ENCODE measurements at places on chromosomes 6 and 20.

DNA sequence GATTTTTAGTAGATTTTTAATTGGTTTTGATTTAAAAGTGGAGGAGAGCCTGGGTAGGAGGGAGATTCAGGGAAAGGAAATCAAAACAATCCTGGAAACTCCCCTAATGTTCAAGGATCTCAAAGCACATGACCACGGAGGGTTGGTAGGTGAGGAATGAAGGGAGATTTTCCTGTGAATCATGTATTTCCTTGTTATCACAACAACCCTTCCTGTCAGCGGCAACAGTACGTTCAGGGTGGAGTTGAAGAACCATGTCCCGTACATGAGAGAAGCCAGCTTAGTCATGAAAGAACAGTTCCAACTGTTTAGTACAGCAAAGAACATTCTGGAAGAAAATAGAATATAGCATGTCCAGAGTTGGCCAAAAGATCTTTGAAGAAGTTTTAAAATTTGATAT lies 79.4 kb upstream of the SCAF8 start:
- H3K27me3 ChIP-seq: peaks cover 7% of the 10 kb centered on the region
- H3K27ac ChIP-seq: no peak overlapping the region
- no peak for DNase-seq
- no peaks in the 10 kb centered on the region for H3K36me3 ChIP-seq
- no peak overlapping the region for H3K4me3 ChIP-seq
- H3K4me1 ChIP-seq: no peaks in the 10 kb centered on the region

DNA sequence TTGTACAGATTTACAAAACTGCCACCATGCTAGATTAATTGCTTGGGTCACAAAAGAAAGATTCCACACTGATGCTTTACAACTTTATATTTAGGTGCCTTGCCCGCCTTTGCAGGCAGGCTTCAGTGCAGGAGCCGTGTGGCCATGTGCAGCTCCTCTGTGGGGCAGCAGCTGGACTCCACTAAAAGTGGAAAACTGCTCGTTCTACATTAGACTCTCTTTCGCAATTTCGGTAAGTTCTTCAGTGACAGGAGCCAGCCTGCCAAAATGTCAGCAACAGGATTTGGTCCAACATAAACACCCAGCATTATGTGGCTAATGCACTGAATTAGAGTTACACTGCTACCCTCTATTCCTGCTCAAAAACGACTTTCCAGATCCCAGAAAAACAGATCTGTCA lies 174.4 kb upstream of the KCNK16 start:
- no peaks in the 10 kb centered on the region for H3K4me1 ChIP-seq
- no peak for DNase-seq
- no peaks in the 10 kb centered on the region for H3K36me3 ChIP-seq
- peaks cover 58% of the 10 kb centered on the region for H3K27me3 ChIP-seq
- no peak overlapping the region for H3K27ac ChIP-seq

DNA sequence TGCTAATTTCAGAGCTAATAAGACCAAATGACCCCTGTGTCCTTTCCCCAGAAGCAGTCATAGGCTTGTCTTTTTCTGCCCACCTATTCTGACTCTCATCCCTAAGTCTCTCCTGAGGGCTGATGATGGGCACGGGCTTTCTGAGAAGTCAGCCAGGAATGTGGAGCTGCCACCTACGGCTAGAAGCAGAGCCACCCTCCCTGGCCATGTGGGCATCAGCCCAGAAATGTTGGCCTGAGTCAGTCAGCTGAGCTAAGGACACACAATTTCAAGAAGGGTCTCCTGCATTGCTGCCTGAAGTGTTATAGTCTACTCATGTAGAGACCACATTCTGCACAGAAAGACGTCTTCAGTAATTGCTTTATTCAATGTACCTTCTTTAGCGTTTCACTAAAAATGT lies 17.1 kb downstream of the MYLIP start:
- DNase-seq: no peak
- H3K27ac ChIP-seq: peak overlapping the region; percentile 78
- H3K36me3 ChIP-seq: peaks cover 100% of the 10 kb centered on the region
- no peaks in the 10 kb centered on the region for H3K27me3 ChIP-seq

- H3K27ac ChIP-seq: no peak overlapping the region
- no peaks in the 10 kb centered on the region for H3K36me3 ChIP-seq
- H3K27me3 ChIP-seq: no peaks in the 10 kb centered on the region
These were observed 7.1 kb upstream of the MYLK2 start for GRCh38 chr20:31811796-31812728.

GRCh38 chr6:155521719-155522118 lies 66.1 kb upstream of the NOX3 start:
- DNase-seq: no peak
- H3K4me1 ChIP-seq: no peaks in the 10 kb centered on the region
- no peak overlapping the region for H3K4me3 ChIP-seq

DNA sequence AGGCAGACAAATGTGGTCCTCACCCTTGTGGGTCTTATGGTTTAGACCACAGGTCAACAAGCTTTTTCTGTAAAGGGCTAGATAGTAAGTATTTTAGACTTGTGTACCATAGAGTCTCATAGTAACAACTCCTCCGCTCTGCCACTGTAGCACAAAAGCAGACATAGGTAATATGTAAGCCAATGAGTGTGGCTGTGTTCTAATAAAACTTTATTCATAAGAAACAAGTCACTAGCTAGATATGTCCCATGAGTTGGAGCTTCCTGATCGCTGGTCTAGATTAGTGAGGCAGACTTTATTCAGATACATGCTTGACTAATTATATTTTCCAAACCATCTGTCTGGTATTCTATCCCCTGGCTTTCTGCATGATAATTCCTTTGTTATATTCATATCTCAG lies 196.4 kb upstream of the TSHZ2 start:
- H3K27me3 ChIP-seq: peaks cover 42% of the 10 kb centered on the region
- H3K4me1 ChIP-seq: no peaks in the 10 kb centered on the region
- no peak overlapping the region for H3K27ac ChIP-seq
- H3K36me3 ChIP-seq: peaks cover 2% of the 10 kb centered on the region
- DNase-seq: no peak

- H3K27ac ChIP-seq: no peak within 1 kb of the TSS
- DNase-seq: no peak
- peaks cover 67% of the 10 kb centered on the region for H3K27me3 ChIP-seq
- H3K36me3 ChIP-seq: peaks cover 3% of the 10 kb centered on the region
- H3K4me3 ChIP-seq: peak within 1 kb of the TSS; percentile 32
These were observed at the start of gene BMP7 for GRCh38 chr20:57266291-57267157. BMP7 (minus strand) TSS chr20:57266641; CDS start chr20:57266122, 519 bp downstream.

GRCh38 chr20:36214684-36215256 lies 21.5 kb upstream of the AAR2 start:
- H3K4me1 ChIP-seq: no peaks in the 10 kb centered on the region
- no peak overlapping the region for H3K4me3 ChIP-seq
- peaks cover 37% of the 10 kb centered on the region for H3K27me3 ChIP-seq

DNA sequence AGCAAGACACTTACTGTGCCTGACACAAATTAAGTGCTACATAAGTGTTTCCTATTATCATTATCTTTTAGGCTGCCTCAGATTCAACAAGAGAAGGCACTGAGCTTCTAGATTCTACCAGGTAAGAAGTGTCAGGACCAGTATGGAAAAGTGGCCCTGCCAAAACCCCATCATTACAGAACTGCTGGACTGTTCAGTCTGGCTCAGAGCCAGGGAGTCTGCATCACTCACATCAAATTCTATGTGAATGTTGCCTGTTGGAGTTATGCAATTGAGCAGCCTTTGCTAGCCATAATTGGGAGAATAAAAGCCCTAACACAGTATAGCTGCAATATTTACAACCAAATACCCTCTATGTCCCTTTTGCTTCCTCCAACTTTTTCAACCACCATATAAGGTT lies 70.9 kb downstream of the ATG5 start:
- no peak for DNase-seq
- no peak overlapping the region for H3K27ac ChIP-seq
- H3K4me3 ChIP-seq: no peak overlapping the region
- H3K27me3 ChIP-seq: no peaks in the 10 kb centered on the region
- no peaks in the 10 kb centered on the region for H3K36me3 ChIP-seq
- H3K4me1 ChIP-seq: peaks cover 15% of the 10 kb centered on the region

- H3K4me1 ChIP-seq: no peaks in the 10 kb centered on the region
- no peak overlapping the region for H3K27ac ChIP-seq
- H3K36me3 ChIP-seq: no peaks in the 10 kb centered on the region
- peaks cover 60% of the 10 kb centered on the region for H3K27me3 ChIP-seq
- peak; percentile 83 for DNase-seq
These were observed 52.0 kb downstream of the RPP21 start for GRCh38 chr6:30396833-30397479.

DNA sequence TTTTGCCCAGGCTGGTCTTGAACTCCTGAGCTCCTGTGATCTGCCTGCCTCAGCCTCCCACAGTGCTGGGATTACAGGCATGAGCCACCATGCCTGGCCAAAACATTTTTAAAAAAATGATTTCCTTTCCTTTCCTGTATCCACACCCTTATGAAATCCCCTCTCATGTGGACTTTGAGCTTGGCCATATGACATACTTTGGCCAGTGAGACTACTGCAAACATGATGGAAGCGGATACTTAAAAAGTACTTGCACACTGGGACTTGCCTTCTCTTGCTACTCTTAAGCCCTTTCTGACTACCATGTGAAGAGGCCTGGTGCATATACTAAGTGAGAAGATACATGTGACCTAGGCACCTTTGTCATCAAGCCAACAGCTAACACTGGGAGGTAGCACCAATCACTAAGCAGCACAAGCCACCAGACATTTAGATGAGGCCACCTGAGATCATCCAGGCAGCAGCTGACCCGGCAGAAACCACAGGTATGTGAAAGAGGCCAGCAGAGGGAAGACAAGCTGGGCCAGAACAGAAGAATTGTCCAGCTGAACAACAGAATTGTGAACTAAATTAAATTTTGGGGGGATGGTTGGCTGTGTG lies 78.5 kb upstream of the HDAC2 start:
- H3K27me3 ChIP-seq: peaks cover 17% of the 10 kb centered on the region
- no peaks in the 10 kb centered on the region for H3K36me3 ChIP-seq
- H3K4me3 ChIP-seq: no peak overlapping the region
- H3K4me1 ChIP-seq: no peaks in the 10 kb centered on the region
- no peak overlapping the region for H3K27ac ChIP-seq

DNA sequence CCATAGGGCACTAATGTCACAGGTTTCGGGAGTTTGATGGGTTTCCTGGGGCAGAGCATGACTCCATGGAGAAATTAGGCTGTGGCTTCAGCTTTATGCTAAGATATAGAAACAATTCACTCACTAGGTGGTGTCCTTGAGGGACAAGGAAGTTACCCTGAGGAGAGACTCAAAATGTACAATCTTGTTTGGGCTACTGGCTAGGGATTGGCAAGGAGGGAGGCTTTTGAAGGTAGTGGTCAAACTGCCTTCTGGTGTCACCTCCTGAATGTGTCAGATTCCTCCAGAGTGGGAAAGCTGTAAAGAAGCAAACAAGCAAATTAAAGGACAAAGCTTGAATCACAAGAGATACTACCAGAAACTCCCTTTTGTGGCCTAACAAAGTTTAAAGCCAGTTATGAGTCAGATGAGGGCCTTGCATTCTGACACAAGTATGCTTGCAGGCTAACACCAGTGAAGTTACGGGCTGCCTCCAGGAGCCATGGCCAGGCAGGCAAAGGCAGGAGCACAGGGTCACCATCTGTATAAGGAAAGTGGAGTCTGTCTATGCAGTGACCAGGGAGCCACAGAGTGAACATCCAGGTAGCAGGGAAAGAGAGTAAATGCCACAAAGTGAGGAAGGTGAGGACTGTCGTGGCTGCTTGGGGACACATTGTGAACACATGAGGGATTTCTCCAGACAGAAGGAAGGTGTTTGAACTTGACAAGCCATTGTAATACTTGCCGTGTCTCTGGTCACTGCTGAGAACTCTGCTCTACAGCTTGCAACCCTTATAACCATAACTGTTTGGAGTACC lies 107.7 kb upstream of the DTNBP1 start:
- DNase-seq: no peak
- peaks cover 6% of the 10 kb centered on the region for H3K36me3 ChIP-seq
- peaks cover 6% of the 10 kb centered on the region for H3K27me3 ChIP-seq
- H3K4me1 ChIP-seq: no peaks in the 10 kb centered on the region
- H3K4me3 ChIP-seq: no peak overlapping the region

DNA sequence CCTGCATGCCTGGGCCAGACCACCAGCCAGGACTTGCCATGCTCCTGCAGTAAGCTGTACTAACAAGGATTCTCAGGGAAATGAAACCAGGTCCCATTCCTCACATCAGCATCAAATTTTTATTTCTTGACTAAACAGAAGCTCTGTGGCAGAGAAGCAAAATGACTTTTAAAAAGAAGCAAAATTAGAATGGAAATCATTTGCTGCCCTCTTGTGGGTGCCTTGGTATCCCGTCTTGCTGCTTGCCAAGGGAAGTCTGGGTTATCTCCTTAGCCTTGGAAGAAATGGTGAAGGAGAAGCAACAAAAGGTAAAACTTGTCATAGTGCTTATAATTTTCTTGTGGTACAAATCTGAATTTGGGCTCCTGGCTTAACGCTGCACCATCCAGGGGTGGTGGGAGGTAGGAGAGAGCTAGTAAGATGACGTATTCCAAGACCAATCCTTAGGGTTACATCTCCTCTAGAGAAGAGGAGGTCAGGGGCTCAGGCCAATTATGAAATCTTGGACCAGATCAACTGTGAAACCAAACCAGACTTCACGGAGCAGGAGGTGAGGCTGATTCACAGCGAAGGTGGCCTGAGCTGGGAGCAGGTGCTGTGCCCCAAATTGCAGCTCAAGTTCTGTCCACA lies 107.5 kb downstream of the FAXC start:
- no peak for DNase-seq
- H3K4me3 ChIP-seq: no peak overlapping the region
- no peaks in the 10 kb centered on the region for H3K36me3 ChIP-seq
- no peaks in the 10 kb centered on the region for H3K4me1 ChIP-seq

- no peaks in the 10 kb centered on the region for H3K27me3 ChIP-seq
- DNase-seq: no peak
- H3K4me3 ChIP-seq: no peak overlapping the region
These were observed 10.9 kb upstream of the ARG1 start for GRCh38 chr6:131561925-131562707.

DNA sequence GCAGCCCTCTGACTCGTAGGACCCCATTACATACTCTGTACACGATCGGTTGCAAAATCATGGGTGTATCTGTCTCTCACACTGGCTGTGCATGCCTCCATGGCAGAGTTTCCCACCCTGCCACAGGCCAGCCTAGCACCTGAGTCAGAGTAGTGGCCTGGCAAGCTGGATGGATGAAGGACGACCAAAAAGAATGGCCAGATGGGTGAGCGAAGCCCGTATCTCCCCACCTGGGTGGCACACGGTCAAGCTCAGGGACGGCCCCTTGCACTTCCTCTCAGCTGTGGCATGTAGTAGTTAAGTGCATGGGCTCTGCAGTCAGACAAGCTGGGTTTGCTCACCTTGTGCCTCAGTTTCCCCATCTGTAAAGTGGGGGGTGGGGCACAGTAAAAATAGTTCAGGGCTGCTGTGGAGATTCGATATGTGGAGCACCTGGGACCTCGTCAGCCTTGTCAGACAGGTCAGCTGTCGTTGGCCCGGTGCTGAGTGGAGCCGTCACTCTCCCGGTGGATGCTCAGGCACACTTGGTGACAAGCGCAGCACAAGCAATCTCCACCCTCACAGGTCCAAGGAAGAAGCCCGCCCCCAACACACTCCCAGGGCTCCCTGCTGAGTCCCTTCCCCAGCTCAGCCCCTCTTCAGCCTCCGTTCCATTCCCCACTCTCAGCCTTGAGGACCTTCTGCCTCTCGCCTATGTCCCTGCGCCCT lies 12.6 kb downstream of the CPNE5 start:
- H3K27me3 ChIP-seq: peaks cover 56% of the 10 kb centered on the region
- no peak overlapping the region for H3K27ac ChIP-seq
- no peak overlapping the region for H3K4me3 ChIP-seq
- no peaks in the 10 kb centered on the region for H3K4me1 ChIP-seq
- no peak for DNase-seq
